ENCODE measurements at places on chromosomes 2 and 18.

GRCh38 chr2:165173215-165173614 is 30.6 kb downstream of the SCN3A start:
- no peak for DNase-seq

DNA sequence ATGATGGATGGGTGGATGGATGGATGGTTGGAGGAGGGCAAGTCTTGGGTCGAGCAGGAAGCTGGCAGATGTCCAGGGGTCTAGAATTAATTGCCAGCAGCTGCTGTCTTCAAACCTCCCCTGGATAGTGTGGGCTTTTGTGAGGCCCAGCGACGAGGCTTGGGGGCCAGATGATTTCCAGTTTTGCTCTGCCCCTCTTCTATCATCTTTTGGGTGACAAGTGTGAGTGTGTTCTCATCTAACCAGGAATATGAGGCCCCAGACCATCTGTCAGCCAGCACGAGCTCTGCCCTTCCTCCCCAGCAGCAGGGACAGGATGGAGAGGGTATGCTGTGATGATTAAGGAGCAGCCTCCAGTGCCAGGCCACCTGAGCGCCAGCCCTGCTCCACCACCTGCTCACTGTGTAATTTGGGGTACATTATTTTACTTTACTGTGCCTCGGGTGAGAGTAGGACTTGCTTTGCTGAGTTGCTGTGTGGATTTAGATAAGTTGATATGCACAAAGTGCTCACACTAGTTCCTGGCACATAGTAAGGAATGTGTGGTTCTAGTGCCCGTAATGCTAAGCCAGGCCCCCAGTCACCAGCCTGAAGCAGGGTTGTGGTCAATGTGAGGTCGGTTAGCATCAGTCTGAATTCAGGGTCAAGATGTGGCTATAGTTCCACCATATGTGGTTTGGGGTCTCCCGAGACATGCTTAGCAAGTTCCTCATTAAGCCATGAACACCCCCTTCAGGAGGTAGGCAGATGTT is 251.1 kb downstream of the CYP26B1 start:
- no peak for DNase-seq

DNA sequence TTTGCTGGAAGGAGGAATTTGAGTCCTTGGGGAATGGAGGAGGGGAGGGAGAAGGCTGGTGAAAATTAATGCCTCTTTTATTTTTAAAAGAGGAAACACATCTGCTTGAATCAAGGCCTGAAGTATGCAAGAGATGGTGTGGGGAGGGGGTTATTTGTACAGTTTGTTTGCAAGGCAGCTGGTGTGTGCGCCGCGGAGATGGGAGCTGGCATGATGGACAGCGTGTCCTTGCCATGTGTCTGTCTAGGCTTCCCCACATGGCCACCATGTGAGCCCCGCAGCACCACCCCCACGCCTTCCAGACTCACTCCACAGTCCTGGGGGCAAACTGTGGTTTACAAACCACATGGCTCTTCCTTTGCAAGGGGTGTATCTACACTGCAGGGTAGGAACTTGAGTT is 154.8 kb upstream of the APCDD1 start:
- no peak for DNase-seq

GRCh38 chr2:241003830-241004564 is 5.6 kb downstream of the SNED1 start:
- no peak for DNase-seq

DNA sequence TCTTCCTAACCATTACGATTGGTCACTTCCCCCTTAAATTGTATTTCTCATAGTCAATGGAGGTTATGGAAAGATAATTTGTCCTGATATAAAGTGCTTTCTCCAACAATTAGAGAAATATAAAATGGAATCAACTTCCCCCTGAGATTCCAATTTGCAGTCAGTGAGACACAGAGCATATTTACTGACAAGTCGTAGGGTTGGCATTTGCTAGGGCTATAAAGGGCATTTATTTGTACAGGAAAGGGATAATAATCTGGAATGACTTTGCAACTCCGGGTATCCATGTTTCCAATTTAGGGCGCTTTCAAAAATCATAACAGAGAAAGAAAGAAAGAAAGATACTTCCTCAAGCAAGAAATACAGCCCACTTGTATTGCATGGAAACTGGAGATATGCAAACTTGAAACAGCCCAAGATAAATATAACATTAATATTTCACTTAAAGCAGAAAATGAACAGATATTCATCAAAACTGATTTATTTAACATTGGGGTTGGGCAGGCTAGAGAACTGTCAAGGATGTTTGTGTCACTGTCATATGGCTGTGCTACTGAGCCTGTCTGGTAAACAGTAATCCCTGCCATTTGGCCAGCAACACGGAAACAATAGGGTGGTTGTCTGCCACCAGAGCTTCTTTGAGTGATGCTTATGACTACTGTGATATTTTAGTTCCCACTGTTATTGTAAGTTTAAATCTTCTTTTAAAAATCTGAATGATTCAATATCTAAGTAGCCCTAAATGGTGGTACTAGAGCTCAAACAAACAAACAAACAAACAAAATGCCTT is 621.8 kb downstream of the LRP1B start:
- peak; percentile 44 for DNase-seq

DNA sequence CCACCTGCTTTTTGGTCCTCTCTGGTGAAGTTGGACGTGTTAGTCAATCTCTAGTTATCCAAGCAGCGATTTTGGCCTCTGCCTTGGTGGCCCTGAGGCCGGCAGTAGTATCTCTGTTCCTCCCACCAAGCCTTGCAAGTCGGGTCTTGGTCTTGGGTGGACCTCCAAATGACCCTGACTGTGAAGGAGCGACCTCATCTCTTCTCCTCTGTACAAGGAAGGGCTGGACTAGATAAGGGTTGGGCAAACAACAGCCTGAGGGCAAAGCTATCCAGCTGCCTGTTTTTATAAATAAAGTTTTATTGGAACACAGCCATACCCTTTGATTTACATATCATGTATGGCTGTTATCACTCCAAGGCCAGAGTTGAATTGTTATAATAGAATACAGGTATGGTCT is 74.6 kb upstream of the FOSL2 start:
- DNase-seq = no peak
